NCI-H345 (cell line): ENCODE measurements at places on chromosomes 11 and 22.

- DNase-seq, result no peak
These were observed 38.8 kb downstream of the MARK2 start for GRCh38 chr11:63877658-63878241.

DNA sequence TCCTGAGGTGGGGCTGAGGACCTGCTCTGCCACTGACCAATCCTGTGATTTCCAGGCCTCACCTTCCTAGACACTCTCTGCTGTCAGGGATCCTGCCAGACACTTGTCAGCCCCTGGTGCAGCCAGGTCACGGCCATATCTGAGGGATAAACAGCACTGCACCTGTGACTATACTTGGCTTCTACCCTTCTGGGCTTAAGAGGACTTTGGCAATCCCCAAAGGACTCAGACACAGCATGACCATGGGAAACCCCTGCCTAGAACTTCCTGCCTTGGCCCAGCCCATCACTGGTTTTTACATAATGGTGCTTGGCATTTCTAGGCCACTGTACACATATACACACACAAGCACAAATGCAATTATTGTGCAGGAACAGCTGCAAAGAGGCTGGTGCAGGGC lies 11.6 kb upstream of the OLFML1 start:
- DNase-seq, result no peak

DNA sequence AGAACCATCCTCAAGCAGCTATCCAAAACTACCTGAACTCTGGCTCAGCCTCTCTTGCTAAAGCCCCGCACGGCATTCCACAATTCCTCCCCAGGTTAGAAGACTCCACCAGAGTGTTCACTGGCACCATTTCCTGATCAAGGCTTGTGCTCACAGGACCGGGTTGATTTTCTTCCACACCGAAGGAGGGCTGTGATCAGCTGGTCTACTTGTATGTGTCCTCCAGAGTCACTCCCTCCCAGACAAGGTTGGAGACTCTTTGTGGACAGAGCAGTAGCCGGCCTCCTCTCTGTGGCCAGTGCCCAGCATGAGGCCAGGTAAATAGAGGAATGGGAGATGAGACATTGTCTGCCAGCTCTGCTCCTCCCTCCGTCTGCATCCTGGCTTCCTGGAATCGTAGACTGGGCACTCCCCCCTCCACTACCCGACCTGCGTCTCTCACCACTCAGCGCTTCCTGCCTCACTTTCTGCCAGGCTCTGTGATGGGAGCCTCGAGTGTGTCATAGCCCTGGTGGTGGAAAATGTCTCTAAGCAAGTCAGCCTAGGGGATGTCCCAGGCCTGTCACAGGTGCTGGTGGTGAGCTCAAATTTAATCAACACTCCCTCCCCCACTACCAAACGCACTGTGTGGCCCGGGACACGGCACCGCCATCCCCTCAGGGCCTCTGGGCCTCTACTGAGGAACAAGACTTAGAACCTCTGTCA lies 12.5 kb upstream of the TMPRSS6 start:
- DNase-seq, result peak; percentile 3

DNA sequence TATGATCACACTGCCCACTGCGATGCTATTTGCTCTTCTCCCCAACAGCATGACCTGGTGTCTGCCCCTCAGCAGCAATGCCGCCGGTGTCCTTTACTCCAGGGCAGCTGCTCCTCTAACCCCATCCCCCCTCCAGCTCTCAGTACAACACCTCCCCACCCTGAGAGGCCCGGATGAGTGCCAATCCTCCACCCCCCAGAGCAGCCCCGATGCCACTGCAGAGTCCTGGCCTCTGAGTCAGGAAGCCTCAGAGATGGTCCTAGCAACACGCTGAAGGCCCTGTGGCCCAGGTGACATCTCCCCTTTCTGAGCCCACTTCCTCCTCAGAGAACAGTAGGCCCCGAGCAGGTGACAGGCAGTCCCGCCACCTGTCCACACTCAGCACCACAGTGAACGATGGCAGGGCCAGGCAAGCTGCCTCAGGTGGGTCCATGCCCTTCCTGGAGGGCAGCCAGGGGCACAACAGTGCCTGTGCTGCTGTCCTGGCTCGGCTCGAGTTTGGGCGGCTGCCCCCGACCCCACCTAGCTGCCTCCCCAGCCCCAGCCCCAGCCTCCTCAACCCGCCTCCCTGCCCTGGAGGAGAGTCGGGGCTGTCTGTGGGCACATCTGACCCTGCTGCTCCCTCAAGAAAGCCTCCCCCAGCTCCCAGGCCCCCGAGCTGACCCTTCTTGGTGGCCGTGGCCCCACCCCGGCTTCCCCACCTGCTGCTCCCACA lies 3.9 kb upstream of the NDUFS8 start:
- no peak for DNase-seq

GRCh38 chr11:118572981-118573550 lies 857 bp downstream of the ARCN1 start:
- DNase-seq, result no peak

DNA sequence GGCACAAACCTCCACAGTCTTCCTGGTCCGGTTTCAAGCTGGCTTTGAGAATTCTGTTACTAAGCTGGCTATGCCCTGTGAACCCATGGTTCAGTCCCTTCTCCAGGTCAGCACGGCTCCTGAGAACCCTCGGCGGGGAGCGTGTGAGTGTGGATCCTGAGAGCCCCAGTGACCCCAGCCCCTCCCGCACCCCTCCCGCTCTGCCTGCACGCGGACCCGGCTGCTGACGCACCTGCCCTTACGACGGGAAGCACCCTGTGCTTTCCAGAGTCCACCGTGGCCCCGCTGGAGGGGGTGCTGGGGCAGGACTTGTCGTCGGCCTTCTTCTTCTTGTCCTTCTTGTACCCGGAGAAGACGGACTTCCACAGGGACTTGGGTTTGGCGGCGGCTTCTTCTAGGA lies 42.8 kb upstream of the BID start:
- no peak for DNase-seq

GRCh38 chr22:38204784-38205183 lies 3.0 kb downstream of the MAFF start:
- DNase-seq, result no peak

DNA sequence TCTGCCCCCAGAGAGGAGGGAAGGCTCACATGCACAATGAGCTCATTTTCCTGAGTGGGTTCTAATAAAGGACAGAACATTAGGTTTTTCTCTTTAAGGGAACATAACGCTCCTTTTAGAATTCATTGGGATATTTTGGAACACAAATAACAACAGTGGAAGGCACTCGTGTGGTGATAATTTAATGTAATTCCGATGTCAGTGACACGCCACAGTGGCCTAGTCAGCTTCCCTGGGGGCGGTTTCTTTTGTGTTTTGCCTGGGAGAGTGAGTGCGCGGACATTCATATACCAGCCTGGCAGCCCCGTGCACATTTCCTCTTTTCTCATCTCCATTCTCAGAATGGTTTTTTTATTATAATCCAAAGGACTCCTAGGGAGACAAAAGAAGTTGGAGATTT lies 41.1 kb downstream of the SEZ6L start:
- no peak for DNase-seq

DNA sequence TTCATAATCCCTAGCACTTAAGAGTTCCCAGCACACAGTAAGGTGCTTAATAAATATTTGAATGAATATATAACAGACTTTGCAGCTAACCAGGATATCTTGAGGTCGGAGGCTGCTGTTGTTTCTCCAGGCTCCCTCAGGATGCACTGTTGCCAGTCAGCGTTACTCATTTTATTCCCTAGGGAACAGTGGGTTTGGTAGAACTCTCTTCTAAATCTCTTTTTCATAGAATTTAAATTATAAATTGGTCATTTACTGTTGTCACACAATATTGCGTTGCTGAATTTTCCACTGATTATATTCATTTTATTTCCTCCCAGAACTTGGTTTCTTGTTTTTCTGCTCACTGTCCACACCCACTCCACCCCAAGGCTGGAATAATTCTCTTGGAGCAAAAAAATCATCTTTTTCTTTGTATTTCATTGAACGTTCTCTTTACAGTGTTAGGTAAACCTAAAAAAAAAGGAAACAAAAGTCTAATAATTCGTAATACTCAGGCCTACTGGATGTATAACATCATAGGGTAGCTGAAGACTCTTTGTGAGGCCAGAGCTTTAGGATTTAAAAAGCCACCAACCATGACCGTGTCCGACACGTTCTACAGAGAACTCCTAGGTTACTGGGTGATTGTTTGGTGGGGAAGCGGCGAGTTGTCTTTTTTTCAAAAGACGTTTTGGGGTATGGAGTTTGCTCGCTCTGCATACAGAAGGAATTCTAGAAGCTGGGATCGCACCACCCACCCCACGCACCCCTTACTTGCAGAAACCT lies 766 bp upstream of the CAPRIN1 start:
- DNase-seq, result peak; percentile 65

GRCh38 chr11:12139144-12139881 lies 28.9 kb downstream of the MICAL2 start:
- DNase-seq, result no peak

DNA sequence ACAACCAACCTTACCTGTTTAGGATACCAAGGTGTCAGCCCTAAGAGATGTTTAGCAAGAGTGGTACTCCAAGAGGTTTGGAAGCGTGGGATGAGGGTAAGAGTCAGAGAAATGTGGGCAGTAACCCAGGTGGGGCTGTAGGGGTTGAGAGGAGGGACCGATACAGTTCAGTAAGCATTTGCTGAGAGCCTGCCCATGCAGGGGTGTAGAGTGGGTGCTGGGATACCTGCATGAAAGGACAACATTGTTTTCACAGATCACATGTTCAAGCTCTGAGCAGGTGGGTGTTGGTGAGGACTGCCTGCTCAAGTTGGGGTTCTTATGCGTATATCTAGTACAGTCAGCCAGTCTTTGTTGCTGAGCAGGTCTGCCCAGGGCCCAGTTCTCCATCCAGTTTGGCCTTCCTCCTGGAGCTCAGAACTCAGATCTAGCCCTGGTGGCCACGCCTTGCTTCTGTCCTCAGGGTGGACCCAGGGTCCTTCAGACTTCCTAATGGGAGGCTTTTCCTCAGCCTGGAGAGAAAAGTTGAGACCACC lies 14.8 kb downstream of the PPFIBP2 start:
- DNase-seq, result no peak

- no peak for DNase-seq
These were observed 13.7 kb upstream of the ALKBH3 start for GRCh38 chr11:43866969-43867368.

DNA sequence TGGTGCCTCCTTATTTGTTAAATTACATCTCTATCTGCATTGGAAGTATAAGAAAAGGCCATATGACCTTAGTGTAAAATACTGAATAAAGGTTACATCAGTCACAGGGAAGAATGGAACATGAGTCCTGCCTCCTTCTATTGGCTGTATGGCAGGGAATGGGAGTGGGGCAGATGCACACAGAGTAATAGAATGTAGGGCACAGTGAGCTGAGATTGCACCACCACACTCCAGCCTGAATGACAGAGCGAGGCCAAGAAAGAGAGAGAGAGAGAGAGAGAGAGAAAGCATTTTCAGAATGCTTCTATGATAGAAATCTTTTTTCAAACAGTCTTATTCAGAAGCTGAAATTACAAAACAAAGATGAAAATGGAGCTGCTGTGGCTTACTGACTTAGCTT lies 58.8 kb downstream of the SLN start:
- DNase-seq, result no peak

- no peak for DNase-seq
These were observed 99.8 kb upstream of the ALX4 start for GRCh38 chr11:44409558-44410236.

DNA sequence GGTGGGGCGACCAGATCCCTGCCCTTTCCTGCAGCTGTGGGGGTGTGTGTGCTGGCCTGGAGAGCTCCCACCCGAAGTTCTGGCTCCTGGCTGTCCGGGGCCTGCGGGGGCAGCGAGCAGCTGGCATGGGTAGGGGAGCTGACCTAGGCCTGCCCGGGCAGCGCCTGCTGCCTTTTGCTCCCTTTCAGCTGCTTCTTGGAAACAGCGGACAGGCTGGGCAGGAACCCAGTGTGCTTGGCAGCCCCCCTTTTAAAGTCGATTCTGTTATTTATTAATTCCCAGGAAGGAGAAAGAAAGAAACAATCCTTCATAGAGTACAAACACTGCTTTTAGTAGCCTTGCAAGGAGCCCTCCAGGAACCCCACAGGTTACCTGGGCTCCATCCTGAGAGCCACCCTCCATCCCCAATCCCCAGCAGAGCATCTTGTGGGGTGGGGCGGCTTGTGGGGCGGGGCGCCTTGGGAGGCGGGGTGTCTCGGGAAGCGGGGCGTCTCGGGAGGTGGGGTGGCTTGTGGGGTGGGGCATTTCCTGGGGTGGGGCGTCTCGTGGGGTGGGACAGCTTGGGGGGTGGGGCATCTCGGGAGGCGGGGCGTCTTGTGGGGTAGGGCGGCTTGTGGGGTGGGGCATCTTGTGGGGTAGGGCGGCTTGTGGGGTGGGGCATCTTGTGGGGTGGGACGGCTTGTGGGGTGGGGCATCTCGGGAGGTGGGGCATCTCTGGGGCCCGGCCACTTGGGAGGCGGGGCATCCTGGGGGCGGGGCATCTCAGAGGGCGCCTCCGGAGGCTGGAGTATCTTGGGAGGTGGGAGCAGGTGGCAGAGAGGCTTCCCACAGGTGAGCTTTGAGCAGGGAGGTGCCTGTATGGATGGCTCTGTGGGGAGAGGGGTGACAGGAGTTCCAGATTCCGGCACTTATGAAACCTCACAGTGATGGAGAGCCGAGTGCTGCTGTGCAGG lies 7.0 kb downstream of the CD81 start:
- no peak for DNase-seq

DNA sequence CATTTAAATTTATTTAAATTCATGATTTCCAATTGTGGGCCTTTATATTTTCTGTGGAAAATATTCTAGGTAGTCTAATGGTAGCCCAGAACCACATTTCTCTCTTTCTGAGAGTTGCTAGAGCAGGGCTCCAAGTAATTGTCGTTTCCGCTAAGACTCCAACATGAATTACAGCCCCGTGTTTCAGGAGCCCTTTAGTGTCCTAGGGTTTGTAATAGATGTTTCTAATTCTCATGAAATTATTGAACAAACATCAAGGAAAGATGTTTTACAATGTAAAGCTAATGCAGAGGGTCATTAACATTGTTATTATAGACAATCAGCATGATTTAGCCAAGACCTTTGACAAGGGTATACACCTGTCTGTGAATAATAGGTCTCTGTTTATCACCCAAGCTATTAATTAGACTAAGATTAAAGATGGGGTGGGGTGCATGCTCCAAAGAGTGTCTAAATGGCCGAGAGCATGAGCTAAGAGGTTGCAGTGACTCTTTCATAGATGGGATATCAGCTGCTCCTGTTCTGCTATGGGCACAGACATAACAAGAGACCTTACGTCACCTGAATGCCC lies 81.8 kb upstream of the NTM start:
- no peak for DNase-seq
